ENCODE measurements at places on chromosomes 5 and 9.
A peak's percentile ranks its signal among the peaks of the same experiment; 100 is the strongest.

GRCh38 chr9:20208961-20209371 is 413.3 kb downstream of the MLLT3 start:
- DNase-seq = no peak

- peak; percentile 46 for DNase-seq
These were observed 49.1 kb downstream of the HOMER1 start for GRCh38 chr5:79464695-79465332.

- DNase-seq = peak; percentile 38
These were observed 25.4 kb upstream of the NR3C1 start for GRCh38 chr5:143428738-143429420.

DNA sequence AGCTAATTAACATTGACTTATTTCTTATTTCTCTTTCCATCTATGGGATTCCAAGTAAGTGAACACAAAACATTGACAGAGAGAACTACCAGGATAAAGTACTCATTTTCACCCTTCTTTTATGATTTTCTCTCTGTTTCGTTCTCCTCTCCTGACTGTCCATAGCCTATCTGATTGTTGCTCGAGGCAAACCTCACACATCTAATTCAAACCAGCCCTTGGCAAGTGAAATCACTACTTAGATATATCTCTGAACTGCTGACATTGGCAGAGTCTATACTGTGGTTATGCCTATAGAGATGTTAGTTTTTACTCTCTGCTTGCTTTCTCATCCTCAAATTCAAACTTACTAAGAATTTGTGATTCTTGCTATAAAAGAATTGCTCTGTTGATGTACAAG is 248.8 kb downstream of the ISL1 start:
- no peak for DNase-seq

DNA sequence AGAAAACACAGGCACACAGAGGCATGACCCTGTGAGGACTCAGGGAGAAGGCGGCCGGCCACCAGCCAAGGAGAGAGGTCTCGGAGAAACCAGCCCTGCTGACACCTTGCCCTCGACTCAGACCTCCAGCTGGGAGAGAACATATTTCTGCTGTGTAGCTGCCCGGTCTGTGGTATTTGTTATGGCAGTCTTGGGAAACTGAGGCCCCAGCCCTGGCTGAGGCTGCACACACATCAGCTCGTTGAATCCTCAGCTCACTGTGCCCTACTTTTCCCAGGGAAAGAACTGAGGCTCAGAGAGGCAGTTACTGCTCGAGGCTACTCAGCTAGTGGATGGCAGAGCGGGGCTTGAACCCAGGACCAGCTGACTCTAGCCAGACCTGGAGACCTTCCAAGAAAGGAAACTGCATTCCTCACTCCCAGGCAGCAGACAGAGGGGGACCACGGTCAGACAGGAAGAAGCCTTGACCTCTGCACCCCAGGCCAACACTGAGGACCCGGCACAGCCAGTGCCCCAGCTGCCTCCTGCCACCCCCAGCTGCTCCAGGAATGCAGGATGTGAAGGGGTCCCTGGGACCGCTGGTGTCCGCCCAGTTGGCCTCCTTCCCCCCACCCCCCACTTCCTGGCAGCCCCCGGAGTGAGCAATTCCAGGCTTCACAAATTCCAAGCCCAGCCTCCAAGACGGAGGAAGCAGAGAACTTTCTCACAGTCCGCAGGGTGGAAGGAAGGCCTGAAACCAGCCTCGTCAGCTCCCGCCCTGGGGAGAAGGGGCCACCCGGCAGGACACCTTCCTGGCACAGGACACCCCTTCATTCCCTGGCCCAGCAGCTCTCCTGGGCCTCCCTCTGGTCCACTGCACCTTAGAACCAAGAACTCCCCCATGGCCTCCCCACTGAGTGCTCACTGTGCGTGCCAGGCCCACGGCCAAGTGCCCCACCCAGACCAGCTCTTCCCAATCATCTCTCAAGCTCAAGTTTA is 69.9 kb downstream of the LRSAM1 start:
- peak; percentile 86 for DNase-seq

DNA sequence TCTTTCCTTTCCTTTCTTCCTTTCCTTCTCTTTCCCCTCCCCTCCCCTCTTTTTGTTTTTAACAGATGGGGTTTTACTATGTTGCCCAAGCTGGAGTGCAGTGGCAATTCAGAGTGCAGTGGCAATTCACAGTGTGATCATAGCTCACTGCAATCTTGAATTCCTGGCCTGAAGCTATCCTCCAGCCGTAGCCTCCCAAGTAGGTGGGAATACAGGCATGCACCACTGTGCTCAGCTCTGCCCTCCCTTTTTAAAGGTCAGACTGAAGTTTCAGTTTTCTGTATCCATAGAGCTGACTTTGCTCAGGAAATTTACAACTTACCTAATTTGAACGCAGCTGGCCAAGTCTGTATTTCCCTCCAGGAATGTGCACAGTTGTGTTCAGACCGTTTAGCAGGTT is 696 bp downstream of the CCL28 start:
- no peak for DNase-seq

- no peak for DNase-seq
These were observed 97.5 kb downstream of the ZNF608 start for GRCh38 chr5:124648902-124649467.

GRCh38 chr9:114799925-114800324 is 5.9 kb downstream of the TNFSF15 start:
- no peak for DNase-seq

DNA sequence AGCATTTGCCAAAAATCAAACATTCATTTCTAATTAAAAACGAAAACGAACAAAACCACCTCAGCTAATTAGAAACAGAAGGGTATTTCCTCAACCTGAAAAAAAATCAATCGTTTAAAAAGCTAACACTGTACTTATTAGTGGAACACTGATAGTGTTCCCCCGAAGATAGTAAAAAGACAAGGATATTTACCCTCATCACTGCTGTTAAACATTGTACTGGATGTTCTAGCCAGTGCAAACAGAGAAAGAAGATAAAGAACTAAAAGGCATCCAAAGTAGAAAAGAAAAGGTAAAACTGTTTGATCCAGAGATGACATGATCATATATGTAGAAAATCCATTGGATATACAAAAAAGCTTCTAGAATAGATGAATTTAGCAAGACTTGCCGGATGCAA is 508.3 kb downstream of the DMRTA1 start:
- no peak for DNase-seq

Data from AG10803 (cell line).